Fibroblast of lung (primary cell): ENCODE measurements at places on chromosomes 3 and 15.
A peak's percentile ranks its signal among the peaks of the same experiment; 100 is the strongest.

DNA sequence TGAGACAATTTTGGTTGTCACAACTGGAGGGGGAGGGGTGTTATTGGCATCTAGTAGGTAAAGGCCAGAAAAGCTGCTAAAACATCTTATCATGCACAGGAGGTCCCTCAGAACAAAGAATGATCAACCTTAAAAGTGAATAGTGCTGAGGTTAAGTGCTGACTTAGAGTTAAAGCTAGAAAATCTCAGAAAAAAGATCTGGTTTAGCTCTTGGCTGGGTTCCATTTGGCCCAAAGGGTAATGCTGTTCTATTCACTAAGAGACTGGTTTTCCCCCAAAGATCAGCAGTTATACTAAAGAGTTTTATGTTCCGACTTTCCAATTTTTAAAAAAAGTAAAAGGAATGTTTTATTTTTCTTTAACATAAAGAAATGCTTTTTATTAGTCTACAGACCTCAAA is 15.6 kb downstream of the DCBLD2 start:
- DNase-seq = peak; percentile 67

GRCh38 chr3:71753701-71754609 is at the start of gene GPR27:
GPR27 (plus strand) TSS chr3:71753855; CDS start chr3:71754050, 195 bp downstream.
- peak; percentile 29 for DNase-seq

DNA sequence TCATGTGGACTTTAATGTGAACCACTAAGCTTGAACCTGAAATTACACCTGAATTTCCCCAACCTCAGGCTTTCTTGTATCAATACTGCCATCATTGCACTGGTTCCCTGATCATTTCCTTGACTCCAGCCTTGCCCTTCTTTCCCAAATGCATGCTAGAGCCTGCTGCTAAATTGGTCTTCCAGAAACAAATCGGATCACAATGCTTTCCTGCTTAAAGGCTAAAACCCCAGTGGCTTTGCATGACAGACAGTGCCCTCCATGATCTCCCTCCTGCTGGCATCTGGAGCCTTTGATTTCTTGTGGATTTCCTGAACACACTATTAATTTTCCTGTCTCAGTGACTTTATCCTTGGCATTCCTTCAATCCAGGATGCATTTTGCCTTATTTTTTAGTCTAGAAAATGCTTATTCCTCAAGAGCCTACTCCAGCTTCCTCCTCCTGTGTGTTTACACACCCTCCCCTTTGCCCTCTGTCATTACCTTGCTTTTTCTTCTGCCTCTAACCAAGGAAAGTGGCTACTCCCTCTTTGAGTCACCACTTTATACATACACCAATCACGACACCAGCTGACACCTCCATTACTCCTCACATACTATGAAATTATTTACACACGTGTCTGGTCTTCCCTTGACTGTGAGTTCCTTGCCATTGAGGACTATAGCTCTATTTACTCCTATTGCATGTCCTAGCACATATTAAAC is 214.6 kb downstream of the KCNAB1 start:
- no peak for DNase-seq

DNA sequence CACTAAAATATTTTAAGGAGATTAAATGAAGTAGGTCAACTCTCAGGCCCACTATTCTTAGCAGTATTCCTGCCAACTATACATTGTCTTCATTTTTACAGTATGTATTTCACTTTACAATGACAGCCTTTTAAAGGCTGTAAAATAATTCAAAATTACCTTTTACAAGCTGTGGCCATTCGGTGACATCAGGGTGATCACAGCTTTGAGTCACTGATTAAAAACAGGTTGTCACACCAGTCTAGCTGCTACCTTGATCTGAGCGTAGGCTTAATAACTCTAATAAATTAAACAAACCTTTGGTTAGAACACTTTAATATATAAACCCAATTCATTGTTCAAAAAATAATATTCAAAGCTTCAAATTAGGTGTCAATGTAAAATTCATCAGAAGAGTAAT is 29.9 kb downstream of the UBE3A start:
- DNase-seq = no peak

DNA sequence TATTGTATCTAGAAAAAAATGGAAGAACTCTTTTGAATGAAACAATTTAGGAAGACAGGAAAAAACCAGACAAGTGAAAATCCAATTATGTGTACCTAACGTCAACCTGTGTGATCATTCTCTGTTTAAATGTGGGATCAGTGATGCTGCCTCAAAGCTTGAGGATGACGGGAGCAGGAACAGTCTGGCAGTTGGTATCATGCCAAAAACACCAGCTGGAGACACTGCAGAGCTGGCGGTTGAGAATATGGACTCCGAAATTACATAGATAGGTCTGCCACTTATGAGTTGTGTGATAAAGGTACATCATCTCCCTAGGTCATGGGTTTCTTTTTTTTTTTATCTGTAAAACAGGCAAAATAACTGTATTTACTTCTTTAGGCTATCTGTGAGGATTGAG is 480.5 kb downstream of the CNTN4 start:
- no peak for DNase-seq

GRCh38 chr3:146503461-146504202 is 34.3 kb upstream of the PLSCR2 start:
- DNase-seq = peak; percentile 93
